ENCODE measurements at places on chromosomes 13 and 19.
A peak's percentile ranks its signal among the peaks of the same experiment; 100 is the strongest.

DNA sequence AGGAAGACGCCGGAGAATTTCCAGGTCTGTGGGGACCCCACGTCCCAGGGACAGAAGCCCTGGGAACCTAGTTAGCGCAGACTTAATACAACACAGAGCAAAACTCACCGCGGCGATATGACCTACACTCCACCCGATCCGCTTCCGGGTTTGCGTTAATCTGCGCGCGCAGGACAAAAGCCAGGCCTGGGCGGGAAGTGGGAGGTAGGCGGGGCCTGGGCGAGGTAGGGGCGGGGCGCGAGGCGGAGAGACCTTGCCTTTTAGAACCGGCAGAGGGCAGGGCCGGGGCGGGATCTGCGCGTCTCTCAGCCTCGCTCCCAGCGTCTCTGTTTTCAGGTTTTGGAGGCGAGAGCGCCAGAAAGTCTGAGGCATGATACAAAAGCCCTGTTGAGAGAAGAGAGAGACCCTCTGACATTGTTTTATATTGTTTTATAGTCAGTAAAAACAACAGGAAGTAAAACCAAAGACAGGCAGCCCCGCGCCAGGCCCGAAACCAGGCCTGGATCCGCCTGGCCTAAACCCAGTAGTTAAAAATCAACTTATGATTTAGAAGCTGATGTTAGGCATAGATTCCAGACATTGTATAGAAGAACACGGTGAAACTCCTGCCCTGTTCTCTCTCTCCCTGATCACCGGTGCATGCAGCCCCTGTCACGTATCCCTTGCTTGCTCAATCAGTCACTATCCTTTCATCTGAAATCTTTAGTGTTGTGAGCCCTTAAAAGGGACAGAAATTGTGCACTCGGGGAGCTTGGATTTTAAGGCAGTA is at the start of gene ZNF611:
Gene ZNF611 (minus strand): TSS at position 152 of the 769 bp plus-strand sequence. CDS start 19,150 bp downstream, outside the sequence.
- peak; percentile 82 for DNase-seq

DNA sequence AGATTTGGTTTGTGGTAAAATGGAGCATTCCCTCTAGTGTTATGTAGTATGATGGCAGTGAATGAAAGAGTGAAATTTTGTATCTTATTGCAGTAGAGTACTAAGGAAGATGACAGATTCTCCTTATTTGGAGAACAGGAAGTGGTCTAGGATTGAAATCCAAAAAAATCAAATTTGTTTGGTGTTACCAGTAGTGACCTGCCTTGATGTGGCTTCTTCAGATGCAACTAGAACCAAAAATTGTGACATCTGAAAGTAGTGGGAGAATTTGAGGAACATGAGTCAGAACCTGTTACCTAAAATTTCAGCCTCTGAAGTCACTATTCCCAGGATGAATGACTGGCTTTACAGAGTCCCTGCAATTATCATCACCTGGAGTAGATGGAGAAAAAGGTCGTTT is 165.9 kb downstream of the KLF5 start:
- DNase-seq: peak; percentile 11

- no peak for DNase-seq
These were observed 29.0 kb downstream of the EXOSC8 start for GRCh38 chr13:37029617-37030016.

GRCh38 chr13:51275101-51275500 is 52.9 kb downstream of the FAM124A start:
- no peak for DNase-seq

DNA sequence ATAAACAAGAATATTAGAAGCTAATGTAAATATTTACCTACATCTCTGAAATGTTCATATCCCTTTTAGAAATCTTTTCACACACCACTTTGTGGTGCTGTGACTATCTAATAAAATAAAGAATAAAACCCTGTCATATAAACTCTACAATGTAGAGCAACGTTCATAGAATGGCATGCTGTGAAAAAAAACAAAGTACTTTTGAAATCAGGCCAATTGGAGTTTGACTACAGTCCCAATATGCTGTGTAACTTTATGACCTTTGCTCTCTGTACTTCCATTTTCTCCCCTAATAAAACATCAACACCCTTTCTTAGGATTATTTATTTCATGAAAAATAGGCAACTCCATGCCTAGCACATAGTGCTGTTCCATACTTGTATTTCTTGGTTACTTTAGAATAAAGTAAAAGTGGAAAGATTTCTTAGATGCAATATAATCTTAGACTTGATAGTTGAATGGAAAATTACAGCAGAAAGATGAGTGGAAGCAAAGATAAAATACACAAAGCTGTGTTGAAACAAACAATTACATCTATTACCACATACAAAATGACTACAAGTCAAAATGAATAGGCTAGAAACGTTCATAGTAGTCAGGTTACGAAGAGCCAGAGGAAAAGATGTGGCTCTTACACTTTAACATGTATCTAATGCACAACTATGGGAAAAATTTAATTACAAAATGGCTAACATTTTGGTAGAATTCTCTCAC is 613.2 kb upstream of the SLITRK5 start:
- no peak for DNase-seq

- DNase-seq: no peak
These were observed 34.6 kb downstream of the CRTC1 start for GRCh38 chr19:18718015-18718526.

DNA sequence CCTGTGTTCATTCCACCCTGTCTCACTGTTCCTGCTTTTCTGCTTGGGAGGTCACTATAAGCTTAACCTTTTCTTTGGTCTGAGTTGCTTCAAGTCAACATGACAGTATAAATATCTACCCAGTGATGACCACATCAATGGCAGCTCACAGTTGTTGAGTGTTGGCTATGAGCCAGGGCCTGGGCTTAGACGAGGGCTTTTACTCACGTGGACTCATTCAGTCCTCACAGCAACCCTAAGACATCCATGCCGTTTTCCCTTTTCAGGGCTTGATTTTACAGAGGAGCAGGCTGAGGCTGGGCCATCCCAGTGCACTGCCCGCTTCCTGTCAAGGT is 10.2 kb upstream of the CCDC97 start:
- no peak for DNase-seq
